ENCODE measurements at places on chromosomes 7 and 10. TPM values are rescaled to one million over a fixed set of nuclear protein-coding genes. Genes with fewer than 3 reads are reported as not detected.

CDK14 gene
- 35.0 TPM for total RNA-seq

GRCh38 chr10:129774082-129774735, 189.9 kb downstream of the EBF3 start:
- no peaks in the 10 kb centered on the region for H3K27me3 ChIP-seq
- H3K36me3 ChIP-seq: no peaks in the 10 kb centered on the region
- H3K27ac ChIP-seq: no peak overlapping the region
- no peaks in the 10 kb centered on the region for H3K4me1 ChIP-seq
- peak; percentile 5 for DNase-seq
- no peak overlapping the region for H3K4me3 ChIP-seq

DNA sequence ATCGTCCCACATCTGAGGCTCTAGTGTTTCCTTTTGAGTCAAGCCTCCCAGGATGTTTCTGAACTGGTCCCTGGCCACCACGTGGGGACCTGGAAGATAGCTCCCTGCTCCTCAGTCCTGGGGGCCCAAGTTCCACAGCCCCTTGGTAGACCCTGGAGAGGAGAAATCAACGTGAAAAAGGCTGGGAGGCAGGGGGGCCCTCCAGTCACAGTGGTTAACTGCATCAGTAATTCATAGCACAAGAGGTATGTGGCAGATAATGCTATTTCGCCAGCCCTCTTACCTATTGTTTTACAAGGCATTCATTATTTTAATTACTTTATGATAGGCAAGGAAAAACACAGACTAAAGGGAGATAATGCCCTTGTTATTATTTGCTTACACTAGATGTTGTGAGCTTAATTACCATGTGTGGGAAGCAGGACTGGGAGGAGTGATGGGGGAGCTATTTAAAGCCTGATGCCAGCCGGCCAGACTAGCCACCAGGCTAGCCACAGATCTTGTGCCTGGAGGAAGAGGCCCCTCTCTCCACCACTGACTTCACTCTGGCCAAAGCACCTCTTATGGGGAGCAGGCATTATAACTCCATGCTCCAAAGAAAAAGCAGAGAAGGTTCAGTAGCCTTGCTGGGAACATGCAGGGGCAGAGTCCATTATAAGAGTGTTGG, 230.7 kb downstream of the KCNMA1 start:
- peaks cover 12% of the 10 kb centered on the region for H3K4me1 ChIP-seq
- no peak for DNase-seq
- H3K4me3 ChIP-seq: no peak overlapping the region

DNA sequence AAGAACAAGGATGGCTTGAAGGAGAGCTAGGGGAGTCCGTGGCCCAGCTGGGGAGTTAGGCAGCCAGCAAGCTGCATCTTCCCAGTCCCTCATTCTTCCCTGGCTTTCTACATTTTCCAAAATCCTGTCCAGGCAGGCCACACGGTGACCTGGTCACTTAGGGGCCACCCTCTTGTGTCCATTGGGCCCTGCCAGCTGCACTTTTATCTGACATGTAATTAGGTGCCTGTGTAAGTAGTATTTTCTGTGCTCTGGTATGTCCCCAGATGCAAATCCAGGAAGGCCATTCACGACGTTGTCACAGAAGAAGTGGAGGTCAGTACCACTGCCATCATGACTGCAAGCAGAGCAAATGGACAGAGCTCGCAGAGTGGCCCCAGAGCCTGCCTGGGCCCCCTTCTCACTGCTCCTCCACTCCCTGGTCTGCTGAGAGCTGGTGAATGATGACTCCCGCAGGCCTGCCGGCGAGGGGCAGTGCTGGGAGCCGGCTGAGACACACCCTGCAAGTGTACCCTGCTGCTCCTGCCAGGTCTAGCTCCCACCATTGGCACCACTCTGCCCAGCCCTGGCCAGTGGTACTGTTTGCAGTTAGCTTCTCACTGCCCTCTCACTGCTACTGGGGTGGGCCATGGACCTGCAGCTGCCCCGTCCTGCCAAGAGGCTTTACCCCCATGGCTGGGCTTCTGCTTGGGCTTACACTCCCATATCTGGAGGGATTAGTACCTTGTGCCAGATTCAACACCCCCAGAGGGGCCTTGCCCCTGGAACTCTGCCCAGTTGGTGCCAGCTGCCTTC, 98.2 kb downstream of the GLRX3 start:
- no peak for DNase-seq
- peaks cover 74% of the 10 kb centered on the region for H3K36me3 ChIP-seq
- H3K27ac ChIP-seq: no peak overlapping the region
- H3K4me1 ChIP-seq: no peaks in the 10 kb centered on the region
- H3K4me3 ChIP-seq: no peak overlapping the region
